ENCODE measurements at places on chromosomes 11 and 22.

GRCh38 chr22:50529897-50530579 is at the start of gene TYMP:
TYMP (minus strand) TSS chr22:50530012; CDS start chr22:50529709, 303 bp downstream.
- DNase-seq, result peak; percentile 84

DNA sequence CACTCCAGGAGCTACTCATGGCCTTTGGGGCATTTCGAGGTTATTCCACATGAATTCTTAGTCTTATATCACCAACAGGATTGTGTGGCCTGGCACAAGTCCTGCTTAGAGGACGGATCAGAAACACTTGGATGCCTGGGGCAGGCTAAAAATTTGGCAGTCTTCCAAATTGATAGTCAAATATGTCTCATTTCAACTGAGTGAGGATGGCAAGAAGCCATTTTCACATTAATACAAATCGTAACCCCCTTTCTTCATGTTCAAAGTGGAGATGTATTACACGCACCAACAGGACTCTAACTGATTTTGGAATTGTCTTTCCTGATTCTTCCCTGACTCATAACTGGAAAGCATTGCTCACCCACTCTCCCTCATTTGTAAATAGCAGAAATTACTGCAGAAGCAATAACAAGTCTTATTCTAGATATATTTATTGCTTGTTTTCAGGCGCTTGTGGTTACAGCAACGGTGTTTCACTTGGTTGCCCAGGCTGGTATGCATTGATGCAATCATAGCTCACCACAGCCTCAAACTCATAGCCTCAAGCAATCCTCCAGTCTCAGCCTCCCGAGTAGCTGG is 10.3 kb upstream of the CCDC86 start:
- DNase-seq, result no peak

GRCh38 chr11:100860318-100861155 is 173.4 kb downstream of the ARHGAP42 start:
- no peak for DNase-seq

GRCh38 chr22:41799486-41800347 is 762 bp upstream of the CCDC134 start:
- DNase-seq, result peak; percentile 55

DNA sequence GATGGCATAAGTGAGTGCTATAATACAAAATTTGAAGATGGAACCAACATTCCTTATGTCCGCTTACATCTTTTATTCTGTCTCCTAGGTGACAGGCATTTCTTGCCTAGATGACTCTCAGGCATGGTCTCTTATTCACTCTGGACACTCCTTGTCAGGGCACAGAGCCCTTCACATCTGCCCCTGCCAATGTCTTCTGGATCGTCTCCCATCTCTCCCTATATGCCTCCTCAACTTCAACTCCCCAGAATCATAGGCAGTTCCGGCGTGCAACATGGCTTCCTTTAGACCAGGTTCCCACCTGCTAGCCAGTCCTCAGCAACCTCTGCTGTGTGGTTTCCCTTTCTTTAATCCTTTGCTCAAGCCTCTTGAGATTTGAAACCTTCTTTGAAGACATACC is 300.9 kb downstream of the TENM4 start:
- no peak for DNase-seq

DNA sequence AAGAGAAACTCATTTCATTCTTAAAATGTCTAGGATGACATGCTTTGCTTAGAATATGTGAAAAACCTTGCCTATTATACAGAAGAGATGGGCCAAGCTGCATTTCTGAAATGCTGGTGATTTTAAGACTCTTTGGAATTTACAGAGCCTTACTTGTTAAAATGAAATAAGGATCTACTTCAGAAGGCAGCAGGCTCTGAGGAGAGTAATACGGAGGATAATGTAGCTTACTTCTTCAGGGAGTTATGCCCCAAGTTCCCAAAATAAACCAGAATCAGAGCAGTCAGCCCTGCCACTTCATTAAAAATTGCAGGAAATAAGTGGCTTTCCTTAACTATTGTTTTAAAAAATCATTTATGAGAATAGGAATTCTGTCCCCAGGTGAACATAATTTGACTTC is 1000.3 kb upstream of the RAG2 start:
- DNase-seq, result no peak

DNA sequence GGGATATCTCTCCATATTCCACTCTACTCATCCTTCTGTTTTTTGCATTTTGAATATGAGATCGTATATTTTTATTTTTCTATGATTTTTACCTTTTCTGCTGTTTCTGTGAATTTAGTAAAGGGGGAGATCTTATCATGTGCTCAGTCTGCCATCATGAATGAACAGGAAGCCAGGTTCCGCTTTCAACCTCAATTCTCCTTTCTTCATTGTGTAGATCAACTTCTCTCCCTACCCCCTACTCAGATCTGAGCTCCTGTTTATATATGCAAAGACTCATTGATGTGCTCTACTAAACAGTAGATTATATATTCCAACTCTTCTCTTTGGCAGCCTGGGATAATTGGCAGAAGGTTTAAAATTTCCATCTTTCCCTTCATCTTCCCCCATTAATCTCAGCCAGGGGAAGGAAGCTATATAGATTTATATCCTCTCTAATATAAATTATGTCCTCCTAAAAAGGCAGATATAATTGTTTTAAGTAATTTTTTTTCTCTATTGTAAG is 336.7 kb upstream of the PLET1 start:
- no peak for DNase-seq

DNA sequence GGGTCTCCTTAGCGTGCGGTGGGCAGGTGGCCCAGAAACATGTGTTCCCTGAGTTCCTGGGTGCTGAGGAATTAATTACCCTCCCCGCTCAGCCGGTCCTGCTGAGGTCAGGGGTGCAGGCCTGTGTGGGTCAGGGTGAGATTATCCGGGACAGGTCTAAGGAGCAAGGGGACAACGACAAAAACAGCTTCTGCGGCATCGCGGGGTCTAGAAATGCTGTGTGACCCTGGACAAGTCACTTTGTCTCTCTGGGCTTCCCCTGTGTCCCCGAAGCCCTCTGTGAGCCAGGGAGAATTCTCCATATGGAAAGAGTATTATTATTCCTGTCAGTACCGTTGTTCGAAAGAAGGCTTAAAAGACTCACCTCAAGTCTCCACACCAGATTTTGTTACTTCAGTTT is 186.1 kb downstream of the MN1 start:
- no peak for DNase-seq

DNA sequence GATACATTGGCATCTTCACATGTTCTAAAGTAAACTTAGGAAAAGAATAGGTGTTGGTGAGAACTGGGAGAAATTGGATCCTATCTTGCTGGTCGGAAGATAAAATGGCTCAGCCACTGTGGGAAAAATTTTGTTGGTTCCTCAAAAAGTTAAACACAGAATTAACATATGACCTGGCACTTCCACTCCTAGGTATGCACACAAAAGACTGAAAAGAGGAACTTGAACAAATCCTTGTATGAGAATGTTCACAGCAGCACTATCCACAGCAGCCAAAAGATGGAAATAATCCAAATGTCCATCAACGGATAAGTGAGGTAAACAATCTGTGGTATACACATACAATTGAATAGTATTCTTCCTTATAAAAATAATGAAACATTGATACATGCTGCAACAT is 4.8 kb upstream of the TPH1 start:
- no peak for DNase-seq

DNA sequence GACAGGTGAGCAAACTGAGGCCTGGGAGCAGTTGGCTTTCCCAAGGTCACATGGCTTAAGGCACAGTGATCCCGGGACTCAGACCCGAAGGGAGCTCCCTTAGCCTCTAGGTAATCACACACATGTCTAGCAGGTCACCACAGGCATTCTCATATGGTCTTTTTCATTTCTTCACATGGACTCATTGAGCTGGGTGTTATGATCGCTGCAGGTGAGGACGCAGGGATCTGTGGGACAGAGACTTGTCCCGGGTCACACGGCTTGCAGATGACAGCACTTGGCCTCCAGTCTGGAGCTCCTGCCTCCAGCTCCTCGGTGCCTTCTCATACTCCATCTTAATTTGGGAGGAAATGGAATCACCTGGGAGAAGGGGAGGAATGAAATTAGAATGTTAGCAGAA is 23.6 kb upstream of the CACNG2 start:
- DNase-seq, result no peak

GRCh38 chr11:66996609-66997273 is 21.6 kb downstream of the C11orf86 start:
- DNase-seq, result no peak

GRCh38 chr11:115884800-115885534 is 380.8 kb upstream of the CADM1 start:
- no peak for DNase-seq

GRCh38 chr22:23184764-23185113 is 4.4 kb downstream of the BCR start:
- DNase-seq, result no peak

DNA sequence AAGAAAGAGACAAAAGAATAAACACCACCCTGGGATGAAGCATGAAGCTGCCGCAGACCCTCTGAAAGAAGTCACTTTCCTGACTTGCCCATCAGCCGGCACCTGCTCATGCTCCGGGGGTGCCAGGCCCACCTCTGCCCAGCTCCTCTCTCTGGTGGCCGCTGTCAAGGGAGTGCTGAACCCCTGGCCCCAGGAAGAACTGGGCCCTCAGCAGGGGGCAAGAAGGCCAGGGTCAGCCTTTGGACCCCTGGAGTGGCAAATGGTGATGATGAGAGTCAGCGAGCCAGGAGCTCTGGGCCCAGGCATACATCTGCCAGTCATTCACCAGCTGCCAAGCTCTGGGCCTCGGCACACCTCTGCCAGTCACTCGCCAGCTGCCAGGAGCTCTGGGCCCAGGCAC is 17.4 kb downstream of the TTLL8 start:
- DNase-seq, result no peak

GRCh38 chr11:64856382-64857227 is 12.2 kb upstream of the CDC42BPG start:
- peak; percentile 53 for DNase-seq

DNA sequence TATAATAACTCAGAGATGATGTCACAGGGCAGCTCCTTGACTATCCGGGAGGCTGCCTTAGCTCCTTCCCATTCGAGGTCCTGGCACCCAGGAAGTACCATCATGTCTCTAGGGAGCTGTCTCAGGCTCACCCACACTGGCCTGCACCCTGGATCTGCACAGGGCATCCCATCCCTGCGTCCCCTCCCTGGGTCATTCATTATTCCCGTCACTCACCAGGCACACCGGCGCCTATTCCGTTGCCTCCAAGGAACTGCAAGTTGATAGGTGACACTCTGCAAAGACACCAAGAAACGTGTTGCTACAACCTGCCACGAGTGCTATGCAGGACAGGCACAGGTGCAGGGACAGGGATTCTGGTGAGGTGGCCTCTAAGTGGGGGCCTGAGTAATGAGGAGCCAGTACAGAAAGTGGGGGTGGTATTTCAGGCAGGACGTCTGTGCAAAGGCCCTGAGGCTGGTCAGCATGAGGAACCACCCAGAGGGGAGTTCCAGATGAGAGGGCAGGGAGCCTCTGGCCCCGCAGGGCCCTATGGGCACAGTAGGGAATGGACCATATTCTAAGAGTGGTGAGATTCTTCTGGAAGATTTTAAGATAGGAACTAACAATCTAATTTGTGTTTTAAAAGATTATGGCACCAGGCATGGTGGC is 71.6 kb upstream of the SHANK2 start:
- no peak for DNase-seq

DNA sequence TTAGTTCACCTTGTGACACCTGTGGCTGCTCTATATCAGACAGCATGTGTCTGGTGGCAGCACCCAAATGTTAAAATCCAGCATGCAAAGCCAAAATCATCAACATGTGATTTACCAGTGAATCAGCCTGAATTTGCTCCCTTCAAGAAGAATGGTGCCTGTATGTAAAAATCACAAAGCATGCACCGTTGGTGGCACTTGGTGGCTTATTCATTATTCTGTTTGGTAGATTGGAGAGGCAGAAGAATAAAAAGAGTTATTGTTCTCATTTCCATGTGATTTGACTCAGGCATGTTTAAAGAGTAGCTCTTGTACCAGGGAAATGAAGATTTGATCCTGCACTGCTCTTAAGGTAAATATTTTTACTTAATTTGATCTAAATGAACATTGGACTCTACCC is 143.9 kb upstream of the MPPED2 start:
- DNase-seq, result no peak

DNA sequence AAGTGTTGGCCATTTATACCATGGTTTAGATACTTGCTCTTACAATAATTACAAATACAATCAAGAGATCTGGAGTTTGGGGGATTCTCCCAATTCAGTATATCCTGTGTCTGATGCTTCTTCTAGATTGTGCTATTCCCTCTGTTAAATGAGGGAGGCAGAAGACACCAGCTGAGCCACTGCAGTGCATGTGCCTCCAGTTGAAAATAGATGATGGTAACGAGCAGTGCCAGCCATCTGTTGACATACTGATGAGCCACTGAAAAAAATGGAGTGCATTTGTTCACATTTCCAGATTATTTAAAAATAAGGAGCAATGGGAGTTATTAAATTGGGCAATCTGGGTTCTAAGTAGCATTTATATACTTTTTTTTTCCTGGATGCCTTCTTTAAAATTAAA is 1428.0 kb upstream of the TENM4 start:
- no peak for DNase-seq

DNA sequence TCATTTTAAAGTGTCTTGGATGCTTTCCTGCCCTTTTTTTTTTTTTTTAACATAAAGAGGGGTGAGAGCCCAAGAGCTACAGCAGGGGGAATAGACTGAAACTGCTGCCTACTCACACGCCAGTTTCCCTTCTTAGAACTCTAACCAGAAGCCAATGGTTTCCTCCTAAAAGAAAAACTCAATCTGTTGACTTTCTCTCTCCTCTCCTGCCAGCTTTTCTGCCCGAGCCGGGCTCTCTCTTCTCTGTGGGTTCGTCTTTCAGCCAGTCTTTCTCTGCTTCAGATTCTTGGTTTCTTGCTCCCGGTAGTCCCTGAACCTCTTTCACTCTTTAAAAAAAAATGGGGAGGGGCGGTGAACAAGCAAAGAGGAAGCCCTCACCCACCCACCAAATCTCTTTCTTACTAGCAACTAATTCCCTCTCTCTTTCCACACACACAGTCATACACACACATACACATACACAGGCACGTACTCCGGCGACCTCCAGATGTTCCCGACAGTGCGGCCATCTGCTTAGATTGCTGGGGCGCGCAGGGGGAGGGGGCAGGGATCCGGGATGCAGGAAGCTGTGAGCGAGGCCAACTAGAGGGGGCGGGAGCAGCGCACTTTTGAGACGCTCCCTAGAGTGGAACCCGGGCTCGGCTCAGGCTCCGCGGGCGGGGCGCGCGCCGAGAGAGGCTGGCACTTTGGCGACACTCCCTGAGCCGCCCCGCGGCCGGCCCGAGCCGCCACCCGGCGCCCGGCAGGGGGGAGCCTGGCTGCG is 444 bp upstream of the TSKU start:
- no peak for DNase-seq

DNA sequence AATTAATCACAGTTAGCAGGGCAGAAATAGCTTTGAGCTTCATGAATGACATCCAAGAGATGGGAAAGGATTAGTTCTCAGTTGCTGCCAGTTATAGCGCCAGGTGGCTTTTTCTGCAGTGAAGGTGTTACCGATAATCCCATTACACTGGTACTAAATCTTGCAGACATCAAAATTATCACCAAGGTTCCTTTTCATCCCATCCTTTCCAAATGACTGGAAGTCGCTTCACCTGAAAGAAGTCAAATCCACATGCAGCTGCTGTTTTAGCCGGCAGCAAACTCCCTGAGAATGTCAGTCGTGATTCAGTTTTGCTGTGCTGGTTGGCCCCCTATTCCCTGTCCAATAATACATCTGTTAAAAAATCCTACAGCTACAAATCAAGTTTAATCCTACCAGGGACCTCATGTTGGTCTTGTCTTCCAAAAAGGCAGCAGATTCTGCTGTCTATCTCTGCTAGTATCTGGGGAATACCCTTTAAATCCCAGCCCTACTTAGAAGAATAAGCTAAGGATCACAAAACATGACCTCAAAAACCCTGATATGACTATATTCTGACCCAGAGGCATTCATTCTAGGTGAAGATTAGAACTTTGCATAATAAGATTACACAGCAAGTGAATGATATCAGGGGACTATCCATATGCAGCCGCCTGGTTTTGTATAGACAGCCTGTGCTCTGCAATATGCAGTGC is 31.7 kb downstream of the IMMP1L start:
- no peak for DNase-seq
